ENCODE measurements at places on chromosomes 1 and 21.

DNA sequence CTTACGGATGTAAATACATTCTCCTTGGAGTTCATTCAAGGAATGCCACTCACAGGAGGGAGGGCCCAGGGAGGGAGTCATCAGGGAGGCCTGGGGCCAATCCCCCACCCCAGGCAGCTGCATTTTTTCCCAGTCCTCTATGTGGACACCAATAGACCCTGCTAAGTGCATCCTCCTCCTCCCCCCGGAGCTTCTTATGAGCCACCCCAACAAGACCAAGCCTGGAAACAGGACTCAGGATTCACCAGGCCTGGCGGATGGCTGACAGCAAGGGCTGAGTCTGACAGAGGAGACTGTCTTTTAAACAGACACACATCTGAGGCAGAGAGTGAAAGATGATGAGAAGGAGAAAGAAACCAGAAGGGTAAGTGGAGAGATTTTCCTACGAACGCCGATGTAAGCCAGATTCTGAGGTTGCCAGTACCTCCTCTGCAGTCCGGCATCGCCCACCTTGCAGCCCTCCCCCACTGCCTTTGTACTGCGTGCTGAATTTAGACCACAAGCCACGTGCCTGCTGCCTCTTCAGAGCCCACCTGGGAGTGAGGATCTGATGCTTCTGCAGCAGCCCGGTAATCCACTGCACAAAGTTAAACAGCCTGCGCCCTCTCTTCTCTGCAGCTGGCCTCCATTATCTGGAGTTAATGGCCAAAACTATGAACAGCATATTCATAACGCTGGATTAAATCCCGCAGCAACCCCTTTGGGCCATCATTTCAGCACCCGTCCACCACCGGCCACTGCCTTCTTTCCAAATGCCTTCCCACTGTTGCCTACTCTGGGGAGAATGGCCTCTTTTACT is 17.6 kb upstream of the SFPQ start:
- no peak for DNase-seq

GRCh38 chr1:3261007-3261968 is 192.3 kb downstream of the PRDM16 start:
- no peak for DNase-seq

GRCh38 chr21:40990366-40990765 is 143.4 kb upstream of the DSCAM start:
- no peak for DNase-seq

- DNase-seq = no peak
Observed at GRCh38 chr21:34526618-34527290, 14.7 kb upstream of the KCNE1 start.

GRCh38 chr1:240235521-240236288 is 144.0 kb downstream of the FMN2 start:
- DNase-seq = no peak

DNA sequence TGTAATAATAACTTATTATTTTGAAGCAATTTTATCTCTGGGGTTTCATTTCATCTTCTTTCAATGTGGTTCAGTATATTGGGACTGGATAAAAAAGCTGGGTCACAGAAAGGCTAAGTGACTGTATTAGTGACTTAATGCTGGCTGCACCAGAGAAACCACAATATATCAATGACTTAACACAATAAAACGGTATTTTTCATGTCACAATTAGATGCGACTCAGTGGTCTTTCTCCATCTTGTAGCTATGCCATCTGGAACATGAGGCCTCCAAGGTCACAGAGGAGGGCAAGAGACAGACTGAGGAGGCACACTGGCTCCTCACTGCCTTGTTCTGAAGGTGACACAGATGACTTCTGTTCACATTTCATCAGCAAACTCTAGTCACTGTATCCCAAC is 26.0 kb upstream of the KCNA3 start:
- DNase-seq = no peak

DNA sequence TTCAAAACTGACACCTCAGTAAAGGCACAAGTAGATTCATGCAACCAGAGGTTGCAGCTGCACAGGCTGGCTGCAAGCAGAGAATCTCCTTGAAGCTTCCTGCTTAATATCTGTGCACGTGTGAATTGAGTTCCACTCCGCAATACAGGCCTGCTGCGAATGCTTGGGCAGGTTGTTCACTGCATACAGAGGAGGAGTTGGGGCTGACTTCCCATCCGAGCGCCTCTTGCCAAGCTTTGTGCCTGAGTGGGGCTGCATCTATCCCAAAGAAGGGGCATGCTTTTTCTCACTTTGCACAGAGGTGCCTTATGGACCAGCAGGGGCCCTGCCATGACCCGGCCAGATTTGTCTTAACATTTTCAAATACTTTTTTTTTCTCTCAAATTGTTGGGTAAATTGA is 17.9 kb upstream of the PADI1 start:
- DNase-seq = no peak

Data from BE2C (cell line).